Cortex of kidney (tissue), 1 donor: ENCODE measurements at places on chromosomes 11 and 22.

- DNase-seq, result no peak
Measured at GRCh38 chr11:9459667-9460321, 1.0 kb upstream of the ZNF143 start.

GRCh38 chr11:19970944-19971343 lies 189.3 kb downstream of the DBX1 start:
- no peak for DNase-seq

GRCh38 chr11:5847711-5848110 lies 6.0 kb upstream of the OR52E6 start:
- no peak for DNase-seq

- DNase-seq, result no peak
Measured at GRCh38 chr11:3786781-3787428, 10.4 kb downstream of the NUP98 start.

GRCh38 chr11:71372693-71373657 lies 75.2 kb downstream of the DHCR7 start:
- DNase-seq, result no peak

- DNase-seq, result no peak
Measured at GRCh38 chr11:62980133-62980760, 4.5 kb downstream of the SLC22A6 start.

DNA sequence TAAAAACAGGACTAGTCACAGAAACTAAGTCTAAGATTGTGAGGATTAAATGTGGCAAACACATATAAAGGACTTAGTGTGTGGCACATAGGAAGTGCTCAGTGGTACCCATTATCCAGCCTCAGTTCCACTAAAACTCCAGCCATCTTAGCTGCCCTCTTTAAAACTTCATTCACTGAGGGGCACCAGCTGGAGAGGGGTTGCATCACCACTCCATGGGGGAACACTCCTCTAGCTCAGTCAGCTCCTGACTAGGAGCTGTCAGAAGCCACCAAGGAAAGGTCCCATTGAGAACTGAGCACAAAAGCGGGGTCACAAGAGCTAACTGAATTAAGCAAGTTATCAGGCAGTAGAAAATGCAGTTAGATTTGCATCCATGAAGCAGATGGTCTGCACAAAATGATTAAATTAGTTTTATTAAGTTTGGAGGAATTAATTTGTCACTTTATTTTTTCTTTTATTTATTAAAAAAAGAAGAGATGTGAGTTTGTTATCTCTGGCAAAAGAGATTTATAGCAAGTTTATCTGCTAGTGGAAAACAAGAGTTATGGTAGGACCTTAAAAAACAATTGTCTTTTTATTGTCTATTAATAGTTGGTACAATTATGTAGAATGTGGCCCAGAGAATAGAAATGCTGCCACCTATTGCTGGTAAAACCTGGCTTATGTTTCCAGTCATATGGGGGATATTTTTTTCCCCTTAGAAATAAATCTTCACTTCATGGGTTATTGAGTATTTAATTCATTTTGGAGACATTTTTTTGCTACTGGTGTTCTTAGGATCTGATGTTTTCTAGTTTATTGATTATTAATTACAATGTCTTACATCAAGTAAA lies 95.7 kb downstream of the NAV2 start:
- no peak for DNase-seq

GRCh38 chr11:119700536-119701346 lies 28.3 kb downstream of the NECTIN1 start:
- DNase-seq, result no peak

GRCh38 chr11:124837491-124837856 lies 27.8 kb upstream of the ROBO3 start:
- DNase-seq, result no peak

DNA sequence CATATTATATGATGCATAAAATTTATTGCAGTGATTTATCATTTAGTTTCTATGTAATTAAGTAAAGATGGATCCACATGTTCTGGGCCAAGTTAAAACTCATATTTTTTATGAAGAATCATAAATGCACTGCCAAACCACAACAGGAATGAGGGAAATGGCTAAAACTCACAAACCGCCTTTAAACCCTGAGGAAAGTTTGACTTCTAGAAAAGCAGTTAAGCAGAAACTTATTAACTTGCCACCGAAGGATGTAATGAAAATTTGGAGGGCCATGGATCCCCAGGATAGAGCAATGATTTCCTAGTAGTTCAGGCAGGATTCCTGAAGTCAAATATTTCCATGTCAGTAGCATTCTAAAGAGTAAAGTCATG lies 218.3 kb upstream of the CTSC start:
- DNase-seq, result no peak

DNA sequence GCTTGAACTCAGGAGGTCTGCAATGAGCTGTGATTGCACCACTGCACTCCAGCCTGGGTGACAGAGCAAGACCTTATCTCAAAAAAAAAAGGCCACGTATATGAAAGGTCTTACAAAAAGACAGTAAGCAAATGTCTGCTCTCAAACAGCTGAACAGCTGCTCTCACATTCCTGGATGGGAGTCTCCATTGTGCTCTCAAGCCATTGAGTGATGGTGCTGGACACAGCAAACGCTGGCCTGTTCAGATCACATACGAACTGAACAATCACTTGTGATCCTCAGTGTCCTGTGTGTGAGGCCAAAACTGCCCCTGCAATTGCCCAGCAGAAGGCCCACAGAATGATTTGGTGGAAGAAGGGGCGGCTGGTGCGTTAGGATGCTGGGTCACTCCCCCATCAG lies 34.4 kb upstream of the YWHAH start:
- no peak for DNase-seq

GRCh38 chr22:45298934-45299505 lies 10.7 kb upstream of the FAM118A start:
- DNase-seq, result no peak

DNA sequence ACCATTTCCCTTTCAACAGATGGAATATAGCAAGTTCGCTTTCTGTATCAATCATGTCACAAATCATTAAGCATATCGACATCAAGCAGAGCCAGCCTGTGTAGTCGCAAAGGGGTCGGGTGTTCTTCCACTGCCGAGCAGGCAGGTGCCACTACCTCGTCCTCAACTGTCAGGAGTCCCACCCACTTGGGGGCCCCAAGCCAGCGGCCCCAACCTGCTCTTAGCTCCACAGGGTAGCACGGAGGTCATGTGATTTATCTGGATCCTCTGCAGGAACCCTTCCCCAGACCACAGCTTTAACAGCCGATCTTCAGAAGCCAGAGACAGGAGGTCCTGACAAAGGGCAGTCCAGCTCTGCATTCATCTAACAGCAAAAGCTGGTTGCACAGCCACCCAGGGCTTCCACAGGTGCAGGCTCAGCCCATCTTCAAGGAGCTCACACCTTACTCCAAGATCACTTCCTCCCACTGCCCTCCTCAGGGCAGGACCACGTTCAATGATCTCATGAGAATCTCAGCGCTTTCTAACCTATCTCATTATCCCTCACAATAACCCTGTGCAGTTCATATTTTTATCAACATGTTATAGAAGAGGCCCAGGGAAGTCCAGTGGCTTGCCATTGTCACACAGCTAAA lies 110.2 kb downstream of the TRIM29 start:
- DNase-seq, result no peak

DNA sequence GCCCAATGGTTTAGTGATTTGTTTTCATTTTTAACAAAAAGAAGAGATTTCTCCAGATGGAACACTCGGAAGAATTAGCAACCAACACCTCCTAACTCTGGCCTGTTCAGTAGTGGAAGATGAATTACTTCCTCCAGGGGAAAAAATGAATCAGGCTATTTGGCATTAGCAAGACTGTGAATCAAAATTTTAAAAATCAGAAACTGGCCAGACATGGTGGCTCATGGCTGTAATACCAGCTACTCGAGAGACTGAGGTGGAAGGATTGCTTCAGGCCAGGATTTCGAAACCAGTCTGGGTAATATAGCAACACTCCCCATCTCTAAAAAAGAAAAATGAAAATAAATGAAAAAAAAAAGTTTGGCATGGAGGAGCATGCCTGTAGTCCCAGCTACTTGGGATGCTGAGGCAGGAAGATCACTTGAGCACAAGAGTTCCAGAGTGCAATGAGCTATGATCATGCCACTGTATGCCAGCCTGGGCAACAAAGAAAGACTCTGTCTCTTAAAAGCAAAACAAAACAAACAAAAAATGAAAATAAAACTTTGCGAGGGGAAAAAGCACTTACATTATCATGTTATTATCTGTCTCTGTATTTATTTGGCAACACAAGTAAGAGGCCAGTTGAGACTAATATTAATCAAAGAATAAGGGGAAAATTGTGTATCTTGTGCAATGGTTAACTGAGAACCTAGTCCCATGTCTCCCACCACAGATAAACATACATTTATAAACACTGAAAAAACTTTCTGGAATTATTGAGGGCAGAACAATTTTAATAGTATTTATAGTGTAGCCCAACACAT lies 796.3 kb upstream of the ANO3 start:
- no peak for DNase-seq

DNA sequence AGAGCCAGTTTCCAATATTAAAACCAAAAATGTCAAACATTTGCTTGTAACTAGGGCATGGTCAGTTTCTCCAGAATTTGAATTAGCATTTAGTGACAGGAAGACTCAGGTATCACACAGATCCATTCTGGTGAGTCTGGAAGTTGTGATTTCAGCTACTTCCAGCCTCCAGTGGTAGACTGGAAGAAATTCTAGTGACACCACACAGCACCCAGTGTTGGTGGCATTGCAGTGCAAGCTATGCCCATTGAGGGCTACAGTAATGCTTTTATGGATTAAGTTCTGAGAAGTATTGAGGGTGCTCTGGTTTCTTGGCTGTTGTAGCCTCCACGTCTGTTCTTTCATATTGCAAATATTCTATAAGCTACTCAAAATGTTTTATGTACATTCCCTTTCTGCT lies 31.4 kb upstream of the MMP20 start:
- no peak for DNase-seq

DNA sequence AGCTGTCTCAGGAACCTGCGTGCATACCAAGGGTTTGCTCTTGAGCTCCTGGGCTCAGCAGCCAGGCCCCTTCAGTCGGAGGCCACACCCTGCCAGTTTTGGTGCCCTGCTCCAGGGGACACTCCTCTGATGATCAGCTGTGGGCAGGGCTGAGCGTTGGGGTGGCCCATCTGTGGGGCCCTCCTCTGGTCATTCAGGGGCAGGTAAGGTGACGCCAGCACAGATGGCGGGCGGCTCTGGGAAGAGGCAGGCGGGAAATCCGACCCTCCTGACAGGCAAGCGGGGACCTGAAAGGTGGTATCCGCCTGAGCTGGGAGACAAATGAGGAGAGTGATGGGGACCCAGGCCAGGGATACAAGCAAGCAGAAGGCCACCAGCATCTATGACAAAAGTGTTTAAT lies 3.8 kb upstream of the MFNG start:
- no peak for DNase-seq

GRCh38 chr11:13772223-13773046 lies 104.0 kb downstream of the FAR1 start:
- no peak for DNase-seq

- DNase-seq, result no peak
Measured at GRCh38 chr22:40506762-40507161, 129.8 kb downstream of the MRTFA start.

DNA sequence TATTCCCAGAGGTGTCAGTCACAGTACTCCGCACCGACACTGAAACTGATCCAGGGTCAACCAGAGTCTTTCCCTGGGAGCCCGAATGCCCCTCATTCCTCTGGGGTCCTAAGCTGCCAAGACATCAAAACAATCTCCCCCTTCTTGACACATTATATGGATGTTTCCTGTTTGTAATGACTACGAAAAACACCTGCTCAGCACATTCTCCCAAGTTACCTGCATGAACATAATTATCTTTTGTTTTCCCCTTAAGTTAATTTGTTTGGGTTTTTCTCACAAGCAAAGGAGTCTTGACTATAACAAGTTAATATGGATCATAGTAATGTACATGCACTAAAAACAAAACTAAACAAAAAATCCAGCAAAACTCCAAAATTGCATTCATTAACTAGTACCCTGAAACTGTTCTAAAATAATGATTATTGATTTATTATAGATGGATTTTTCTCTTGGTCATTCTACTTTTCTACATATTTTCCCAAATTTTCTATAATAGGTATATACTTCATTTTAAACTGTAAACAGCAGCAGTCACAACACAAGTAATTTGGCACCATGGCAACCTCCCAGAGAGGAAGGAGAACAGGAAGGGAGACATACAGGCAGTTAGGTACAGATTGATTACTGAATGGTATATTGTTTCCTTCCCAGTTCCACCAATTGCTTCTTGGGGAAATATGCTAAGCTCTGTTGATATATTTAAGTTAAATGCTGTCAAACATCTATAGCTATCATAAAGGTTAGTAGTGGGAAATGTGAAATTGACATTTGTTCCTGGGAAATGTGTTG lies 631.5 kb downstream of the METTL15 start:
- no peak for DNase-seq

DNA sequence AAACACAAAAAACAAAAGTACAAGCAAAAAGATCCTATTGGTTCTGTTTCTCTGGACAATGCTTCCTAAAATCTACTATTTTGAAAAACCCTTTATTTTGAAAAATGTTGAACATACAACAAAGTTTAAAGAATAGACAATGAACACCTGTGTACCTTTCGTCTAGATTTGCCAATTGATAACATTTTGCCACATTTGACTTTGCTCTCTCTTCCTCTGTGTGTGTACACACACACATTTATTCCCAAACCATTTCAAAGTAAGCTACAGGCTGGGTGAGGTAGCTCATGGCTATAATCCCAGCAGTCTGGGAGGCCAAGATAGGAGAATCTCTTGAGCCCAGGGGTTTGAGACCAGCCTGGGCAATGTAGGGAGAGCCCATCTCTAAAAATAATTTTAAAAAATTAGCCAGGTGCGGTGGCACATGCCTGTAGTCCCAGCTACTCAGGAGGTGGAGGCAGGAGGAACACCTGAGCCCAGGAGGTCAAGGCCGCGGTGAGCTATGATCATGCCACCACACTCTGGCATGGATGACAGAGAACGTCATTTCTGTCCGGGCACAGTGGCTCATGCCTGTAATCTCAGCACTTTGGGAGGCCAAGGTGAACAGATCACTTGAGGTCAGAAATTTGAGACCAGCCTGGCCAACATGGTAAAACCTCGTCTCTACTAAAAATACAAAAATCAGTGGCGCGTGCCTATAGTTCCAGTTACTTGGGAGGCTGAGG lies 5.3 kb upstream of the PSMC3 start:
- no peak for DNase-seq

- no peak for DNase-seq
Measured at GRCh38 chr11:114846416-114846791, 168.1 kb downstream of the NXPE2 start.

DNA sequence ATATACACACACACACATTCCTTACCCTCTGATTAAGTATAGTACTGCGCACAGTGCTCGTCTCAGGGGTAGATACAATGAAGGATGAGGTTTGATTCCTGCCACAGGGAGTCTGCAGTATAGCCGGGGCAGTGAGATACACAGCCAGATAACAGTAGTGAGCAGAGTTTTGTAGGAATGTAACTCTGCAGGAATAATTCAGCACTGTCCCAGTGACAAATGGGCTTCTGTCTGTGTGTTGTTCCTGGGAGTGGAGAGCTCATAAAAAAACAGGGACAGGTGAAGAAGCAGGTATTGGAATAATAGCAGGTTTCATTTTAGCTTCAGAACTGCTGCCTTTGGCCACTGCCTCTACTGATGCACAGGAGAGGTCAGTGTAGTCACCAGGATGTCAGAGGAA lies 85.3 kb upstream of the OR9Q1 start:
- DNase-seq, result no peak

GRCh38 chr22:49549256-49550140 lies 278.2 kb downstream of the BRD1 start:
- DNase-seq, result no peak
